ENCODE measurements at places on chromosomes 2 and 18. TPM values are rescaled to one million over a fixed set of nuclear protein-coding genes. Genes with fewer than 3 reads are reported as not detected.

VWC2L gene
- not detected for total RNA-seq

SMYD5 gene
- 47.0 TPM for total RNA-seq

TMEM198 gene
- 2.1 TPM for total RNA-seq

MOGAT1 gene
- total RNA-seq, result not detected

SCN2A gene
- not detected for total RNA-seq

MAP2 gene
- 2.5 TPM for total RNA-seq

TWIST2 gene
- not detected for total RNA-seq

CLHC1 gene
- total RNA-seq, result 7.1 TPM

C2orf78 gene
- total RNA-seq, result not detected

AGXT gene
- total RNA-seq, result not detected

MEIS1 gene
- total RNA-seq, result 6.4 TPM

SIGLEC15 gene
- total RNA-seq, result 0.05 TPM

SLC9A2 gene
- 0.08 TPM for total RNA-seq

NRP2 gene
- 174 TPM for total RNA-seq

SLC9A4 gene
- not detected for total RNA-seq

FAM98A gene
- total RNA-seq, result 30.5 TPM

TNFRSF11A gene
- total RNA-seq, result 2.1 TPM

IL18R1 gene
- 0.37 TPM for total RNA-seq

MC4R gene
- not detected for total RNA-seq
